ENCODE measurements at places on chromosomes 1 and 21. TPM values are rescaled to one million over a fixed set of nuclear protein-coding genes. Genes with fewer than 3 reads are reported as not detected.

SH3BGR gene
- total RNA-seq = 1.3 TPM

HSPB7 gene
- total RNA-seq = 7.1 TPM

AKR7A3 gene
- total RNA-seq = 0.84 TPM

MORN1 gene
- 7.1 TPM for total RNA-seq

C1orf74 gene
- total RNA-seq = 4.0 TPM

SEMA6C gene
- 0.48 TPM for total RNA-seq
